ENCODE measurements at places on chromosomes 4 and X.

DNA sequence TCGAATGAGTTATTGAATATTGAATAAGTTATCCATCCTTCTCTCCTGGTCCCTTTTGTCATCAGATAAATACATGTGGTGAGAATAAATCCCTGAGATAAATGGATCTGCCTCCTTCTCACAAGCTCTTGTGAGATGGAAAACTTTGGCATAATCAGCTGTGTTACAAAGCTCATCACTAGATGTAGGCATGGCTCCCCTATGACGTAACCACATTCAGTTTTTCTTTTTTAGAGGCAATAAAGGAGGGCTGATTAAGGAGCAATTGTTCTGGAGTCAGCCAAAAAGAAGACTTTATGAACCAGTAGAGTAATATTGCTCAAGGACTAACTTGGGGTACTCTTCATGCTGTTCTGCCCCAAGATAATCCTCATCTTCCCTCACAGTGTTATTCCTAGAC is 90.5 kb upstream of the GATB start:
- DNase-seq, result no peak

GRCh38 chr4:173333658-173334084 is 487 bp downstream of the HMGB2 start:
- no peak for DNase-seq

- peak; percentile 51 for DNase-seq
These were observed 39.3 kb upstream of the LPAR4 start for GRCh38 chrX:78708262-78708661.

DNA sequence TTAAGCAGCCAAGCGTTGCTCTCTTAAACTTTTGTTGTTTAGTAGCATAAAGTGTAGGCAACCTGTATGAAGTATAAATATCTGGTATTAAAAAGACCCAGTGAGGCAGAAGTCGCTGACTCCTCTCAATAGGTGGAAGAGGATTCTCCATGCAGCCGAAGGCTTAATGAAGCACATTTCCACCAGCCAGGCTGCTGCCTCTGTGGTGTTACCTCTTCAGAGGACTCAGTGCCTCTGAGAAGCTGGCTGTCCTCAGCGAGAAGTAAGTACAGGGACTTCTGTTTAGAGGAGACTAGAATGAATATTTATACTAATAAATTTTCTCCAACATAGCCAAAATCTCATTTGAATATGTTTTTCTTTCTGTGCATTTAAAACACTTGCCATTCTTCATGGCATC is 6.0 kb downstream of the SORBS2 start:
- no peak for DNase-seq

DNA sequence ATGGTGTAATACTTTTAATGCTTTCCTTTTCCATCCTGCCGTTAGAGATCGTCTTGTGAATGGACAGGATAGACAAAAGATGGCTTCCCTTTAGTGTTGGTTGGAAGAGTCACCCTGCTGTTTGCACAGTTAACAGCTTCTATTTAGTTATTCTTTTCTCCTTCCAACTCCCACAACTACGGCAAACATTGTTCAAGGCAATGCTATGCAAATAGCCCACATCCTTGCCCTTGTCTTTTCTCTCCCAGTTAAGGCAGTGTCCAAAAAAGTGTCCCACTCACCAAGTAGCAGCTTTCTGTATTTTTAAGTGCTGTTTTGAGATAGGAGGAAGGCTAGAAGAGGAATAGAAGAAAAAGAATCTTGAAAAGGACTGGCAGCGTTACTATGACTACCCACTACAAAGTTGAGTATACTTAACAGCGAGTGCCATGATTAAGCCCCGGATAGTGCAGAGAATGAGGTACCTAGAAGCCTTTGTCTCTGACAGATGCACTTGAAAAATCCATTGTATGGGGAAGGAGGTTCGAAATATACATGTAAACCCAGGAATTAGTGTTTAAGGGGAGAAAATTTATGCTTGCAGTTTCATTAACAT is 12.1 kb upstream of the RUFY3 start:
- DNase-seq, result no peak

Measured in Kasumi-1 (cell line).